Type B pancreatic cell (in vitro differentiated cells): ENCODE measurements at places on chromosomes 13 and 19. TPM values are rescaled to one million over a fixed set of nuclear protein-coding genes. Genes with fewer than 3 reads are reported as not detected.

Gene GPC5
- total RNA-seq = 2.8 and 4.2 TPM in 2 replicates

Gene MAMSTR
- 2.0 and 3.6 TPM in 2 replicates for total RNA-seq

Gene CGB2
- not detected in 2 replicates for total RNA-seq

- DNase-seq = no peak
Measured at GRCh38 chr19:39465956-39466747, 14.5 kb upstream of the TIMM50 start.

DNA sequence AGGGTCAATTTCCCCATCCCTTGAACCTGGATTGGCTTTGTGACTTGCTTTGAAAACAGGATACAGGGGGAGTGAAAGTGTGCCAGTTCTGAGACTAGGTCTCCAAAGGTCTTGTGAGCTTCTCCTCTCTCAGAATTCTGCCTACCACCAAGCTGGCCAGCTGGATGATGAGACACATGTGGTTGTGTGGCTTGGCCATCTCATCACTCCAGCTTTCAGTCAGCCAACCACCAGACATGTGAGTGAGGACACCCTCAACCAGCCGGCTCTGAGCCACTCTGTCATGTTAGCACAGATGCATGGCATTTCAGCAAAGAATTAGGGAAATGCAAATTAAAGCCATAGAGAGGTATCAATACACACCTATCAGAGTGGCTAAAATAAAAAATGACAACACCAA, 29.5 kb downstream of the ENOX1 start:
- DNase-seq = no peak

DNA sequence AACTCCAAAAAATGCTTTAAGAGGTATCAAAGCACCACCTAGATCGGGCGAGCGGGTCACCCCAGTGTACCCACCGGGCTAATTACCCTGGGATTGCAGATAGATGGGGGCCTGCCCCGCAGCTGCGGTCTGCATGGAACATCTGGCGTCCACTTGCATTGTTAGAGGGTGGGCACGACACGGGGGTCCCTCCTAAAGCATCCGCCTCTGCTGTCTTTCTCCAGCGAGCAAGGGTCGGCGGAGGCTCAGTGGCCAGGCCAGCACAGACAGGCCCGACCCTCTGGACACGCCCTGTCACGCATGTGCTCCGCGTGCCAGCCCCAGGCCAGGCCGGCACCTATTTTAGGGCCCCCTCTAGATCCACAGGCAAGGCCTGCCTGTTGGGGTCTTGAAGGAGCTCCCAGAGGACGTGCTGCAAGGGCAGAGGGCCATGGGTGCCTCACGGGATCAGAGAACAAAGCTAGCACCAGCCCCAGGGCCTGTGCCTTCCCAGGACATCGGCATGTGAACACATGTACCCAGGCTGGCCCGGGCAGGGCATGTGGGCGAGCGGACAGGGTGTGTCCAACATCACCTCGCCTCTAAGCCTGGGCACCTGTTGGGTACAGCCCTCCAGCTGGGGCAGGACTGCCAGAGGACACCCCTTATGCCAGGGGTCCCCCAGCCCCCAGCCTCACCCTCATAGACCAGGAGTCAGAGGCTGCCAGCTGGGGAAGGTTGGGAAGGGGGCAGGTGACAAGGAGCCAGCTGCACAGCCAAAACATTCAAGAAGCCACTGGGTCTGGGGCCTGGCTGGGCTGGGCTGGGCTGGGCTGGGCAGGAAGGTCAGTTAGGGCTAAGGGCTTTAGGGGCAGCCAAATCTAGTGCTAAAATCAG, 35.6 kb upstream of the NANOS3 start:
- no peak for DNase-seq

GRCh38 chr19:5369962-5370367, 29.4 kb upstream of the PTPRS start:
- DNase-seq = peak; percentile 83

DNA sequence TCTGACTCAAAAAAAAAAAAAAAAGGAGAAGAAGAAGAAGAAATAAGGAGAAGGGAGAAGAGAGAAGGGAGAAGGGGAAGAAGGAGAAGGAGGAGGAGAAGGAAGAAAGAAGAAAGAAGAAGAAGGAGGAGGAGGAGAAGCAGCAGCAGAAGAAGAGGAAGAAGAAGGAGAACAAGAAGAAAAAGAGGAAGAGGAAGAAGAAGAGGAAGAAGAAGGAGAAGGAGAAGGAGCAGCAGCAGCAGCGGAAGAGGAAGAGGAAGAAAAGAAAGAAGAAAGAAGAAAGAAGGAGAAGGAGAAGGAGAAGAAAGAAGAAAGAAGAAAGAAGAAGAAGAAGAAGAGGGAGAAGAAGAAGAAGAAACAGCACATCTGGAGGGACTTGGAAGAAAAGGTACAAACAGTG, 4.1 kb upstream of the CNN1 start:
- no peak for DNase-seq

DNA sequence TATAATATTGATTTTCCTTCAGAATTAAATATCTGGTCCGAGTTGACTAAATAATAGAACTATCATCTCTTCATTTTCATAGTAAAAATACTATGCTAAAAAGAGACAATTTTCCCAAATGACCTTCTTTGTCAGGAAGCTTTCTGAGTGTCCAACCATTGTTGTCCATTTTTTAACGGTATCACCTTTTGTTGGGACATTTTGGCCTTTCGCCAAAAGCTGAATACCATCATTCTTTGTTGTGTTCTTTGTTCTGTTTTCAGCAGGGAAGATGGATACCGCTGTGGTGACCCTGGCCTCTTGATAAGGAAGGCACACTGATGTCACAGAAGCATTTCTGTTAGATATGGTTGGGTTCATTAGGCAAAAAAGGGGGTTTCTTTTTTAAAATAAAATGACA, 654.4 kb upstream of the GPC6 start:
- DNase-seq = no peak
